Cardiac muscle cell (in vitro differentiated cells and primary cell): ENCODE measurements at places on chromosomes 6 and 20. TPM values are rescaled to one million over a fixed set of nuclear protein-coding genes. Genes with fewer than 3 reads are reported as not detected.

- H3K4me3 ChIP-seq: no peak overlapping the region
- H3K4me1 ChIP-seq: peaks cover 33% of the 10 kb centered on the region
- DNase-seq: peak; percentile 45
- no peaks in the 10 kb centered on the region for H3K27me3 ChIP-seq
- H3K27ac ChIP-seq: peak overlapping the region; percentile 51
These were observed 5.6 kb downstream of the SRSF3 start for GRCh38 chr6:36599791-36600209.

- H3K36me3 ChIP-seq: no peaks in the 10 kb centered on the region
- DNase-seq: no peak
- H3K27ac ChIP-seq: peak overlapping the region; percentile 73
- no peaks in the 10 kb centered on the region for H3K27me3 ChIP-seq
- H3K4me1 ChIP-seq: peaks cover 12% of the 10 kb centered on the region
These were observed 435 bp downstream of the ZSWIM3 start for GRCh38 chr20:45857882-45858216.

GRCh38 chr6:126548300-126548699, 208.4 kb downstream of the CENPW start:
- no peaks in the 10 kb centered on the region for H3K27me3 ChIP-seq
- H3K36me3 ChIP-seq: no peaks in the 10 kb centered on the region
- DNase-seq: no peak
- H3K4me3 ChIP-seq: no peak overlapping the region
- H3K27ac ChIP-seq: no peak overlapping the region
- no peaks in the 10 kb centered on the region for H3K4me1 ChIP-seq

- H3K27ac ChIP-seq: no peak overlapping the region
- no peak for DNase-seq
- H3K4me1 ChIP-seq: peaks cover 45% of the 10 kb centered on the region
- no peaks in the 10 kb centered on the region for H3K27me3 ChIP-seq
- no peak overlapping the region for H3K4me3 ChIP-seq
- no peaks in the 10 kb centered on the region for H3K36me3 ChIP-seq
These were observed 40.4 kb upstream of the TBC1D7 start for GRCh38 chr6:13368731-13369115.

DNA sequence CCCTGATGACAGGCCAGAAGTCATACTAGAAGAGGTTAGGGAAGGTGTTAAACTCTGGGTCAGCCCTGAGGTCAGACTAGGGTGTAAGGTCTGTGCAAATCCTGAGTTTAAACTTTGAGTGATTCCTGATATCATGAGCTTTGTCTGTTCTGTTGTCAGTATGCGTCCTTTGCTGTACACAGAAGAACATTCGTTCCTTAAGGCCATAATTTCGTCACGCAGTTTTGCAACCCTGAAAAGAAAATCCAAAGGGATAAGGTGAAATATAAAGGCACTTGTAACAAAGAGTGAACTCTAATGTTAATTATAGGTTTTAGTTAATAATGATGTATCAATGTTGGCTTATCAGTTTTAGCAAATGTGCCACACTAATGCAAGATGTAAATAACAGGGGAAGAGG, 2.3 kb downstream of the DST start:
- no peak overlapping the region for H3K4me3 ChIP-seq
- DNase-seq: no peak
- H3K27ac ChIP-seq: no peak overlapping the region
- peaks cover 24% of the 10 kb centered on the region for H3K36me3 ChIP-seq
- no peaks in the 10 kb centered on the region for H3K27me3 ChIP-seq
- no peaks in the 10 kb centered on the region for H3K4me1 ChIP-seq

DNA sequence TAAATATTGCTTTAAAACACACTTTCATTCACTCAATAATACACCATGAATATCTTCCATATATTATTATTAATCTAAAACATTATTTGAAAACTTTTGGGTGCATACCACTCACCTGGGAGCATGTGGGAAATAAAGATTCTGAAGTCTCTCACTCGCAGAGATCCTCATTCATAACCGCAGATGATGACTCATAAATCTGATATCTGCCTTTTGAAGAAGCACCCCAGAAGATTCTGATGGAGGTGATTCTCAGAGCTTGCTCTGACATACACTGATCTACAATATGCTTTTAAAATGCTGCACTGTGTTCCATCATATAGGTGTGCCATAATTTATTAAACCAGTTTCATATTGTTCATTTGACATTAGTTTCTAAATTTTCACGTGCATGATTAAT, 135.0 kb upstream of the SGK1 start:
- no peaks in the 10 kb centered on the region for H3K4me1 ChIP-seq
- no peak overlapping the region for H3K4me3 ChIP-seq
- no peaks in the 10 kb centered on the region for H3K27me3 ChIP-seq
- no peak overlapping the region for H3K27ac ChIP-seq
- no peaks in the 10 kb centered on the region for H3K36me3 ChIP-seq

DNA sequence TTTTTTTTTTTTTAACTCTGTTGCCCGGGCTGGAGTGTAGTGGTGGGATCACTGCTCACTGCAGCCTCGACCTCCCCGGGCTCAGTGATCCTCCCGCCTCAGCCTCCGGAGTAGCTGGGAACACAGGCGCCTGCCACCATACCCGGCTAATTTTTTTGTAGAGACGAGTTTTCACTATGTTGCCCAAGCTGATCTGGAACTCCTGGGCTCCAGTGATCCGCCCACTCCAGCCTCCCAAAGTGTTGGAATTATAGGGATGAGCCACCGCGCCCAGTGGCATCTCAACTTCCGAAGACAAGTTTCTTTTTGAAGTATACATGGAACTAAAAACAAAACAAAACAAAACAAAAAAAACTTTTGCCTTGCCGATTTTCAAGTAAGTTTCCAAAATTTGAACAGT, 66.6 kb upstream of the ZNF184 start:
- H3K27ac ChIP-seq: no peak overlapping the region
- no peaks in the 10 kb centered on the region for H3K36me3 ChIP-seq
- DNase-seq: no peak
- H3K4me1 ChIP-seq: peaks cover 4% of the 10 kb centered on the region

GRCh38 chr20:35661053-35661452, 3.6 kb downstream of the CPNE1 start:
- H3K27ac ChIP-seq: no peak overlapping the region
- no peak for DNase-seq
- no peaks in the 10 kb centered on the region for H3K36me3 ChIP-seq
- H3K4me3 ChIP-seq: no peak overlapping the region
- peaks cover 30% of the 10 kb centered on the region for H3K4me1 ChIP-seq

DNA sequence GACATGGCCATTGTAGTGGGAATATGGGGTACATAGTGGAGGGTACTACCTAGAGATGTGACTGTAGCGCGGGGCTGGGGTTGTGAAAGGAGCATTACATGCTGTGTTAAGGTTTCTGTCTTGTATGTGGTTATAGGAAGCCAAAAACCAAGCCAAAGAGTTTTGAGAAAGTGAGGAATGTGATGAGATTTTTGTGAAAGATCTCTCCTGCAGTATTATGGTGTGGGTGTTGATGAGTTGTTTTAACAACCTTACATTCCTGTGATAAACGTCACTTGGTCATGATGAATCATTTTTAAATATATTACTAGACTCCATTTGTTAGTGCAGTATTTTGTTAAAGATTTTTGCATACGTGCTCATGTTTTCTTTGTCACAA, 48.9 kb downstream of the ZFAND3 start:
- H3K4me3 ChIP-seq: no peak overlapping the region
- no peaks in the 10 kb centered on the region for H3K27me3 ChIP-seq
- no peak overlapping the region for H3K27ac ChIP-seq
- peaks cover 22% of the 10 kb centered on the region for H3K4me1 ChIP-seq
- peak; percentile 76 for DNase-seq

- DNase-seq: no peak
- no peak overlapping the region for H3K27ac ChIP-seq
- H3K4me3 ChIP-seq: no peak overlapping the region
- H3K4me1 ChIP-seq: no peaks in the 10 kb centered on the region
- no peaks in the 10 kb centered on the region for H3K36me3 ChIP-seq
These were observed 267.7 kb downstream of the FARS2 start for GRCh38 chr6:5529015-5529414.

DNA sequence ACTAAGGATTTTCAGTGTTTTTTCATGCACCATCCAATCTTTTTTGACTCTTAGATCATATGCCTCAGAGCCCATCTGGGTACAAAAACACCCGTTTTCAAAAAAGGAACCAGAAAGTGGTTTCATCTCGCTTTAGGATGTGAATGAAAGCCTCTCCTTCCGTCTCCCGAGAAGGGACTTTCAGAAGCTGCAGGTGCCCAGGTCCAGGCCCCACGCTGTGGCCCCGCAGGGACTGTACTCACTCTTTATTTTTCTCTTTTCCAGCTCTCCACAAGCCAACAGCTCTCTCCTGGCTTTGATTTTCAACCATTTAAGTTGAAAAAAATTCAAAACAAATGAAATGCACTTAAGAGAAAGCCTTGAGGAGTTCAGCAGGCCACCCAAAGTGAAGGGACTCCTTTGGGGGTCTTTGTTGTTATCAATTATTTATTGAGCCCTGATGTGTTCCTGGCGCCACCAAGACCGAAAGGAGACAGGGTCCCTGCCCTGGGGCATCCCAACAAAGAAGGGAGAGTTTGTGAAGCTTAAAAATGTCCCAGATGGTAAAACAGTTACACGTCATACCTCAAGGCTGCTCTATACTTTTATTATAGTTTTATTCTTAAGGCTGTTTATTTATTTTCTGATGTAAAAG, 467.3 kb downstream of the PREX1 start:
- H3K27me3 ChIP-seq: no peaks in the 10 kb centered on the region
- no peak for DNase-seq
- no peak overlapping the region for H3K27ac ChIP-seq

- H3K4me3 ChIP-seq: no peak overlapping the region
- H3K36me3 ChIP-seq: no peaks in the 10 kb centered on the region
- H3K27ac ChIP-seq: no peak overlapping the region
- no peaks in the 10 kb centered on the region for H3K27me3 ChIP-seq
- no peak for DNase-seq
These were observed 86.9 kb downstream of the LYRM4 start for GRCh38 chr6:5173810-5174209.

GRCh38 chr6:117143647-117144046, 121.7 kb upstream of the VGLL2 start:
- no peaks in the 10 kb centered on the region for H3K27me3 ChIP-seq
- no peak overlapping the region for H3K4me3 ChIP-seq
- H3K36me3 ChIP-seq: no peaks in the 10 kb centered on the region
- no peaks in the 10 kb centered on the region for H3K4me1 ChIP-seq
- no peak overlapping the region for H3K27ac ChIP-seq

- no peak for DNase-seq
- no peaks in the 10 kb centered on the region for H3K27me3 ChIP-seq
- no peaks in the 10 kb centered on the region for H3K36me3 ChIP-seq
- no peak overlapping the region for H3K27ac ChIP-seq
- H3K4me3 ChIP-seq: no peak overlapping the region
- no peaks in the 10 kb centered on the region for H3K4me1 ChIP-seq
These were observed 98.5 kb downstream of the INSM1 start for GRCh38 chr20:20466341-20466879.

DNA sequence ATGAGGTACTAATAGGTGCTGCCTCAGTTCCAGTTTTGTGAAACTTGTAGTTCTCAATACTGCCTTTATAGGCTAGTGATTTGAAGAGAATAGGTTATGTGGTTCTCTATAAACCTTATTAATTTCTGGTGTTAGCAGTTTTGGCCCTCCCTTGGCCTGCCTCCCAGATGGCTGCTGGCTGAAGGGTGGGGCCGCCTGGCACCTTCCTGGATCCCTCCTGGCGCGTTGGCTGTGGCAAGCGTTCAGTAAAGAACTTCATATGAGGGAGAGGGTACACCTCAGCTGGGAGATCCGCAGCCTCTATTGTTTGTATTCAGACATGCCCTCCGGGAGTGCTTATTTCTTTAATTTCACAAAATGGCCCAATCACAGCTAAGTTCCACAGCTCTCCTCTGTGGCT, 51.9 kb downstream of the FAM120B start:
- DNase-seq: no peak
- no peak overlapping the region for H3K4me3 ChIP-seq
- no peaks in the 10 kb centered on the region for H3K4me1 ChIP-seq
- H3K27ac ChIP-seq: no peak overlapping the region
- peaks cover 6% of the 10 kb centered on the region for H3K36me3 ChIP-seq

- no peak for DNase-seq
- H3K27ac ChIP-seq: peak overlapping the region; percentile 1
- H3K4me1 ChIP-seq: no peaks in the 10 kb centered on the region
- H3K4me3 ChIP-seq: no peak overlapping the region
- no peaks in the 10 kb centered on the region for H3K27me3 ChIP-seq
These were observed 538.6 kb upstream of the MARCKS start for GRCh38 chr6:113318575-113318917.

Gene BACH2
- total RNA-seq: 3.2 and 5.6 TPM in 2 replicates

Gene SIRPA
- total RNA-seq: 43.0 and 58.3 TPM in 2 replicates

Gene NDRG3
- total RNA-seq: 29.1 and 31.1 TPM in 2 replicates

Gene SAMD10
- total RNA-seq: 20.3 and 20.8 TPM in 2 replicates

Gene THBS2
- total RNA-seq: 0.06 and 0.07 TPM in 2 replicates

Gene MEI4
- 0.21 and 0.36 TPM in 2 replicates for total RNA-seq

Gene SLC22A2
- 0.18 TPM in 1 of 2 replicates, not detected in the other for total RNA-seq

Gene ADGB
- not detected in 2 replicates for total RNA-seq

Gene NHSL1
- total RNA-seq: 8.4 and 11.3 TPM in 2 replicates

Gene CLIC5
- total RNA-seq: 11.2 and 24.5 TPM in 2 replicates

Gene SFTA2
- not detected in 2 replicates for total RNA-seq
